ENCODE measurements at places on chromosomes 4 and X.

DNA sequence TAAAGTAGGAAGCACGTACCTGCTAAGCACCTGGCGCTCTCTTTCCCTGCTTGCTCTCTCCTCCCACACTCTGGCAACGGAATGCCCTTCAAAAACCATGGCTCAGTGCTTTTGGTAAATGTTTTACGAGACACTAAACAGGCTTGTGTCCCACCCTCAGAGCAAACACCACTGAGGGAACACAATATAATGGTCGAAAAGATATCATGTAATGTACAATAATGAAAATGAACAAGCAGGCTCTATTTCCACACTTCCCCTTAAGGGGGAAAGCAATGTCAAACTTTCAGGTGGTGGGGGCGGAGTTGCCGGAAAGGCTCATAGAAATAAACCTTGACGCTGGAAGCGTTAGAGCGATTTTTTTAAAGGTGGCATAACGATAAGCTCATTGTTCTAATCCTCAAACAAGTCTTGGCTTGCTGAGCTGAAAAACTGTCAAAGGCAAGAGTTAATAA lies 115.1 kb downstream of the RBM47 start:
- DNase-seq: peak; percentile 55

- no peak for DNase-seq
Measured at GRCh38 chrX:120274958-120275357, 24.3 kb downstream of the ZBTB33 start.

- DNase-seq: no peak
Measured at GRCh38 chr4:1715002-1715758, 3.1 kb upstream of the SLBP start.

GRCh38 chr4:6332042-6332668 lies 62.5 kb downstream of the WFS1 start:
- DNase-seq: peak; percentile 47

GRCh38 chrX:30888526-30889146 lies 418 bp downstream of the TAB3 start:
- DNase-seq: peak; percentile 45

All from liver (tissue), 10 donors.